Activated CD4-positive, alpha-beta T cell treated with anti-CD3 and anti-CD28 coated beads, Interleukin-10, Interleukin-2, amounts not matched to agents 100 ng/mL and 50 ng/mL, durations not matched to agents 16 hours and 8 hours (primary cell): ENCODE measurements at places on chromosomes 11 and 22.

DNA sequence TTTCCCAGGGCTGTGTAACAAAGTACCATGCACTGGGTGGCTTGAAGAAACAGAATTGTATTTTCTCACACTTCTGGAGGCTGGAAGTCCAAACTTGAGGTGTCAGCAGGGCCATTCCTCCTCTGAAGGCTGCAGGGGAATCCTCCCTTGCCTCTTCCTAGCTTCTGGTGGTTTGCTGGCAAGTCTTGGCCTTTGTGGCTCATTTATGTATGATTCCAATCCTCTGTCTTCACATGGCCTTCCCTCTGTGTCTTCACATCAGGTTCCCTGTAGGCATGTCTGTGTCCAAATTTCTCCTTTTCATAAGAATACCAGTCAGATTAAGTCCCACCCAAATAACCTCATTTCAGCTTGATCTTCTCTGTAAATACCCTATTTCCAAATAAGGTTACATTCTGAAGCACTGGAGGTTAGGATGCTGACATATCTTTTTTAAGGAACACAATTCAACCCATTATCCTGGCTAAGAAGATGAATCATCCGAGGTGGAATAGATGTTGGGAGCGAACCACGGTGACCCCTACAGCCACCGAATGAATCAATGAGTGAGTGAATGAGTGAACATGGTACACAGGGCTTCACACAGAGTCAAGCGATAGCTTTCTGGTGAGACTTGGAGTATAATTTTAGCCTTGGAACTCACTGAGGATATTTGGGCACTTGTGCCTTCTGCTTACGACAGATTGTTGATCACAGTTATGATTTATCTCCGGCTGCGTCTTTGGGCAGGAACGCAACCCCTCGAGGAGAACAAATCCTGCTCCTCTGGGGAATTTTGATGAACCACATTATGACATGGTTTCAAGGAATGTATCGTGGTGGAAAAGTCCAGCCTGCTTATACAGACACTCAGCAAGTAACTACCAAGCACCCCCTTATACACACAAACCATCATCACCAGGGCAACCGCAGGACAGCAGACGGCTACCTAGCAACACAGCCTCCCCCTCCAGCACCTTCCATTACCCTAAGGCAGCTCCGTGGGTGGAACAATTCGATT lies 34.3 kb upstream of the MICAL2 start:
- DNase-seq = no peak

DNA sequence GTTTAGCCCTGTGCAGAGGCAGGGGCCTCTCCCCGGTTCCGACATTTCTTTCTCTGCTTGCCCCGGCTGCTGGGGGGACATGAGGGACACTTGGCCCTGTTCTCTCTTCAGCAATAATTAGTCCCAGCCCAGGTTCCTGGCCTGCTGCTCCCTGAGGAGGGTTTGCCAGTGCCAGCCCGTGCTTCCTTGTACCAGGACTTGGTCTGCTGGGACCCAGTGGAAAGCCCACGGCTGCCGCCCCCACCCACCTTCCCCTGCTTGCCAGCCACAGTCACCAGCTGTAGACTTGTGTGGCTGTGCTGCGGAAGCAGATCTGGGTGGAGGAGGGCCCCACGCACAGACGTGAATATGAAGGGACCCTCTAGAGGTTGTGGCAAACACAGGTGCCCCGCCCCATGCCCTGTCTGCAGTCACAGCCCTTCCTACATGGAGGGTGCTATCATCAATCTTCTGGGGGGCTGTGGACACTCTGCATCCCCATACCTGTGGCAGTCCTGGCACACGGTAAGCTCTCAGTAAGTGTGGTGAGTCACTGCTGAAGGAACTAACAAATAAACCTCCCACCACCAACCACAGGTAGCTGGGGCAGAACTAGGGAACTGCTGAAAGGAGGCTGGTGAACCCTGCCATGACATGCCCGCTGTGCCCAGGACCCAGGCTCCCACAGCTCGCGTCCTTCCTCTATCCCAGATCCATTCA lies 949 bp downstream of the TP53AIP1 start:
- no peak for DNase-seq

DNA sequence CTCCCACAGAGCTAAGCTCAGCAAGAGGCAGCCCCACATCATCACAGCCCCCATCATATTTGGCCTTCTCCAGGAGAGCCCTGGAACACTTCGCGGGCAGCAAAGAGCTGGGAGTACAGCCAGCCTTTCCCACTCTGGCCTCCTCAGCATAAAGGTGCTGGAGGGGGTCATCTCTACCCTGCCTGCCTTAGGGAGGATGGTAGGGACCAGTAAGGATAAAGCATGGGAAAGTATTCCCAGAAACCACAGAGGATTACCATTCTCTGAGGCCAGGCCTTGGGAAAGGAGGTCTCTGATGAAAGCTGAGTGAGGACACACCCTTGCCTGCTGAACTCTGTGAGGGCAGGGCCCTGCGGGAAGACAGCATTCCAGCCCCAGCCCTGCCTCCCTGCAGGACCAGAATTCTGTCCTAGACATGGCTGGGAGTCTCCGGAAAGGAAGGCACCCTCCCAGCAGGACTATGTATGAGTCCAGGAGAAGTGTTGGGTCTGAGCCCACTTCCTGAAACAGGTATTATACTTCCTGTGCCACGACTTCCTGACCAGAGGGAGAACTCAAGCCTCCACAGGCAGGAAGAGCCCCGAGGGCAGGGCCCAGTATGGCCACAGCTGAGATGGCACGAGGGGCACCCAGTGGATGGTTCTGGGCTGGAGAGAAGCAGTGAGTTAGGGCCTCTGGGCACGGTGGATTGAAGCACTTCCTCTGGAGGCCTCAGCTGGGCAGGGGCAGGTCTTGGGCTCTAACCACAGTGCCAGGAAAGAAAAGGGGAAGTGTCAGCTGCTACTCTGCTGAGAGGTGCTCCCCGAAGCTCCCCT lies 12.9 kb upstream of the CASTOR1 start:
- DNase-seq = no peak

DNA sequence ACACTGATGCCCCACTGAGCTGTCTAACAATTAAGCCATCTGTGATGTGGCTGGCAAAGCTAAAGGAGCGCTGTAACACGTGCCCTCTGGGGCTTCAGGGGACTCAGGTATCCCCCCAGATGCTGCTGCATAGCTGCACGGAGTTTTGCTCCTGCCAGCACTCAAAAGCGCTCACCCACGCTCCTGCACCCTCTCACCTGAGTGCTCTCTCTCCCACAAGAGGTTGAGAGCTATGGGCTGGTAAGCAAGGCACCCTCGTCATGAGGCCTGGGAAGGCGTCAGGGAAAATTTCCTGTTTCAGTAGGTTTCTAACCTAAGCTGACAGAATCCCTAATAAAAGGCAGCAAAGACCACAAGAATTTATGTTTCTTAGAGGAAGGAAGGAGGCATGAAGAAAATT lies 850.3 kb downstream of the OPCML start:
- no peak for DNase-seq

GRCh38 chr11:46039990-46040389 lies 81.3 kb downstream of the PHF21A start:
- no peak for DNase-seq

- no peak for DNase-seq
These were observed 6.4 kb upstream of the CDPF1 start for GRCh38 chr22:46256358-46256958.

GRCh38 chr11:126968915-126969314 lies 31.7 kb downstream of the KIRREL3 start:
- peak; percentile 2 for DNase-seq

- DNase-seq = no peak
These were observed 1.9 kb upstream of the UQCC3 start for GRCh38 chr11:62669420-62670161.

GRCh38 chr11:32108576-32108975 lies 17.7 kb downstream of the RCN1 start:
- no peak for DNase-seq

DNA sequence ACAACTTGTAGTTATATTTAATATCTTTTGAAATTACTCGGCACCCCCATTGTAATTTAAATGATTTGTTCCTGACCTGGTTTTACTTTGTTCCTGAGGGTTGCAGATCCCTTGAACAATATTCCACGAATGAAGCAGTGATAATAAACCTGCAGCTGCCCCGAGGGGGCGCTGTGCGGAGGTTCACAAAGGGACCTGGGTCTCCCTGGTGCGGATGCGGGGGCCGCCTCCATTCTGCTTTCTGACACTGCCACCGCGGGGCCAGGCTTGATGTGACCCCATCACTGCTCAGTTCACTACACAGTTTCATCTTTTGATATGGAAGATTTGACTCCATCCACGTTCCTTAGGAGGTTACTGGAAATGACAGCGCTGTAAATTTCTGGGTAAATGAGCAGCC lies 62.9 kb upstream of the PRODH start:
- peak; percentile 7 for DNase-seq

GRCh38 chr11:77047007-77047927 lies 13.1 kb downstream of the B3GNT6 start:
- peak; percentile 91 for DNase-seq

- DNase-seq = no peak
These were observed 1.2 kb downstream of the ILK start for GRCh38 chr11:6604790-6605189.

DNA sequence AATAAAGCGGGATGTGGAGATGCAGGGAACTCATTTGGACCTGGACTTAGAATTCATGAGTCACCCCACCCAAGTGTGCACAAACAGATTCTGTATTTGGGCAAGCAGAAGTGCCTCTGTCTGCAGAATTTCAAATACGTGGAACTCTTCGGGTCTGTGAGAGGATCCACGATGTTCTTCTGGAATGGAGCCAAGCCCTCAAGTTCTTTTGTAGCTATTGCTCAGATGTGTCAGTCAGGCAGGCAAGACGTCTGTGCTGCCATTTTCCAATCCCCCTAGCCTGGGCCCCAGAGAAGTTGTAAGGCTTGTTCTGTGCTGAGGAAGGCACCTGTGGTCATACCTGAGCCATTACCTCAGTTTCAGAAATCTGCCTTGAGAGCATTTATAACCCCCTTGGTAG lies 132.8 kb upstream of the RASSF10 start:
- DNase-seq = no peak

- DNase-seq = no peak
These were observed 1.0 kb downstream of the SYT9 start for GRCh38 chr11:7252683-7253213.

DNA sequence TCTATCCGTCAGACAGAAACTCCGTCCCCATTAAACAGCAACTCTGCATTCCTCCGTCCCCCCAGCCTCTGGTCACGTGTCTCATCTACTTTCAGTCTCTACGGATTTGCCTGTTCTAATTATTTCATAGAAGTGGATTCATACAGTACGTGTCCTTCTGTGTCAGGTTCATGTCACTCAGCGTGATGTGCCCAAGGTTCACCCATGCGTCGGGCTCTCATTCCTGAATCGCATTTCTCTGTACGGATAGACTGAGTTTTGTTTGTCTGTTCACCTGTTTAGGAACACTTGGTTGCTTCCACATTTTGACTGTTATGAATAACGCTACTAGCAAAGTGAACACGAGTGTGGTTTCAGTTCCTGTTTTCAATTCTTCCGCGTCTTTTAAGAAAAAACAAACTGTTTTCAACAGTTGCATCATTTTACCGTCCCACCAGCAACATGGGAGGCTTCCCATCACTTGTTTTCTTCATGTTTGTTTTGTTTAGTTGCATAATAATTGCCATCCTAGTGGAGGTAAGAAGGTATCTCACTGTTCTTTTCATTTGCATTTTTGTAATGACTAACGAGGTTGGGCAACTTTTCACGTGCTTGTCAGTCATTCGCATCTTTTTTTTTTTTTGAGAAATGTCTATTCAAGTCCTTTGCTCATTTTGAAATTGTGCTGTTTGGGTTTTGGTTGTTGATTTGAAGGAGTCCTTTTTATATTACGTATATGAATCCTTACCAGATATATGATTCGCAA lies 8.9 kb upstream of the NLRP6 start:
- DNase-seq = peak; percentile 89

- DNase-seq = no peak
These were observed 34.6 kb downstream of the A4GALT start for GRCh38 chr22:42685941-42686653.

- no peak for DNase-seq
These were observed 748.3 kb upstream of the ANO3 start for GRCh38 chr11:25583596-25583995.
